NCI-H748 treated with DMSO at 0.1 percent for 48 hours (cell line): ENCODE measurements at places on chromosomes 1 and 21.

DNA sequence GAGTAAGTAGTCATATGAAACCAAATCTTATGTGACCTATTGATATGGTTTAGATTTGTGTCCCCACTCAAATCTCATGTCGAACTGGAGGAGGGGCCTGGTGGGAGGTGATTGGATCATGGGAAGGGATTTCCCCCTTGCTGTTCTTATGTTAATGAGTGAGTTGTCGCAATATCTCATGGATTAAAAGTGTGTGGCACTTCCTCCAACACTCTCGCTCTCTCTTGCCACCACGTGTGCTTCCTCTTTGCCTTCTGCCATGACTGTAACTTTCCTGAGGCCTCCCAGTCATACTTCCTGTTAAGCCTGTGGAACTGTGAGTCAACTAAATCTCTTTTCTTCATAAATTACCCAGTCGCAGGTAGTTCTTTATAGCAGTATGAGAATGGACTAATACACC is 241.2 kb downstream of the RGS7 start:
- DNase-seq, result no peak

GRCh38 chr1:10687251-10687651 is 109.2 kb downstream of the CASZ1 start:
- no peak for DNase-seq

DNA sequence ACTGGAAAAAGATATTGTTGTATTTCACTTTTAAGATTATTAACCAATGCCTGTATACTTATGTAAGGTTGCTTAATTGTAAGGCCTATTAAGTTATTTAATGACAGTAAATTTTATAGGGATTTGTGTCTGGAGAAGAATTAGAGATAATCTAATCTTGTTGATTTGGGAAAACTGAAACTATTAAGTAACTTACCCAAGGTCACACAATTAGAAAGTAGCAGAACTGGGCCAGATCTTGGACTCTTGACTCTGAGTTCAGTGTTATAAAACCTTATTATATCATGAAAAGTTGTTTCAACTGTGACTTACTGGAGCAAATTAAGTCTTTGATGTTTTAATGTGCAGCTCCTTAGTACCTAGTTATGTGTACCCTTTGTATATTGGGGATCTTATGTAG is 38.5 kb downstream of the CAMTA1 start:
- DNase-seq, result no peak

- DNase-seq, result no peak
Measured at GRCh38 chr1:48603222-48603621, 131.2 kb upstream of the SPATA6 start.

DNA sequence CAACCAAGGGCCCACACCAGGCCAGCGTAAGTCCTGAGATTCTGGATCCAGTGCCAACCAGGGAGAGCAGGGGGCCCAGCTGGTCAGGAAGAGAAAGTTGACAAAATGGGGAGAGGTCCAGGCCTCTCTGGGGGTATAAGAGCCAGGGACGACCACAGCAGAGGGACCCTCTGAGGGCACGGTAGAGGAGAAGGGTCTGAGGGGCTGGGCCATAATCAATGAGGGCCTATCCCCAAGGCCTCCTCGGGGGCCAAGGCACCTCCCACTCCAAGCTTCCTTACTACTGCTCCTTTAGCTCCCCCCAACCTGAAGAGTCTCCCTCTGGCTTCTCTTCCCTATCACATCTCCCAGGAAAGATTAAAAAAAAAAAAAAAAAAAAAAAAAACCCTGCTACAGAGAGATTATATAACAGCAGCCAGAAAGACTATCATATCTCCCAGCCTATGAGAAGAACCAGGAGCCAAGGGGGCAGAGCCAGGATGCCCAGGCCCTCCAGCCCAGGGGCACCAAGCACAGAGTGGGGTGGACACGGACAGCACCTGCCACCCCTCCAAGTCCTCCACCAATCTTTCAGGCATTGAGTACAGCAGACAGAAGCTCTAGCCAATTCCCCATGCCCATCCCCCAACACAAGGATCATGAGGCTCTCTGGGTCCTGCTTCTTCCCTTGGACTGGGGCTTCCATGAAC is 2.7 kb downstream of the MEF2D start:
- no peak for DNase-seq
